CD4-positive, alpha-beta T cell (primary cell): ENCODE measurements at places on chromosomes 5 and 9. TPM values are rescaled to one million over a fixed set of nuclear protein-coding genes. Genes with fewer than 3 reads are reported as not detected.

HK3 gene
- 1.2 TPM for total RNA-seq

DNA sequence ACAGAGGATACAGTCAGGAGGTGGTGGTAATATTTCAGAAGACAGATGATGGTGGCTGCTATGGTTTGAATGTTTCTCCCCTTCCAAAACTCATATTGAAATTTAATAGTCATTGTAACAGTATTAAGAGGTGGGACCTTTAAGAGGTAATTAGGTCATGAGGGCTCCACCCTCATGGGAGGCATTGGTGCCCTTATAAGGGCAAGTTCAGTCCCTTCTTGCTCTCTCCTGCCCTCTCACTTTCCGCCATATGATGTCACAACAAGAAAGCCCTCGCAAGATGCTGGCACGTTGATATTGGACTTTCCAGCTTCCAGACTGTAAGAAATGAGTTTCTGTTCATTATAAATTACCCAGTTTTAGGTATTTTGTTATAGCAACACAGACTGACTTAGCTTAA, 274.9 kb downstream of the PDE4D start:
- no peak for DNase-seq

GRCh38 chr5:124454081-124454480, 292.4 kb downstream of the ZNF608 start:
- DNase-seq: no peak

DNA sequence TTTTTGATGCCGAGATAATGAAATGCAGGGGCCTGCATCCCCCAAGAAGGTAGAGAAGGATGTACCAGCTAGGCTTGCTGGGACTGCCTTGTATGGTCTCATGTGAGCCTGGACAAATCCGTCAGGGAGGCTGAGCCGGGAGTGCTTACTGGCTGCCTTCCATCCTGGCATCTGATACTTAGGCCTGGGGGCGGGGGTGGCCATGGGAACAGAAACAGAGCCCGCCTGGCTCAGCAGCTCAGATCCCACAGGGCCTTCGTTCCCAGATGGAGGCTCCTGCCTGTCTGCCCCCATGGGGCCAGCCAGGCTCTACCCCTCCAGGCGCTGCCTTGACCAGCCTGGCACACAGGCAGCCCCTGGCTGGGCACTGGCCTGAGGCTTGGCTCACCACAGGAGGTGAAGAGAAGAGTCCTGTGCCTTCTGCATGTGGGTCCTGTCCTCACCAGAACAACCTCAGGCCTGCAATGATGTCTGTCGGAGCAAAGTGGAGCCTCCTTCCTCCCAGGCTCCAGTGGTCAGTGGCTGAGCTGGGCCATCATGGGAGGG, 10.5 kb upstream of the SPATA31E1 start:
- DNase-seq: no peak

- no peak for DNase-seq
These were observed 588 bp upstream of the ZBED3 start for GRCh38 chr5:77087484-77088261.

UAP1L1 gene
- 6.8 TPM for total RNA-seq

DNA sequence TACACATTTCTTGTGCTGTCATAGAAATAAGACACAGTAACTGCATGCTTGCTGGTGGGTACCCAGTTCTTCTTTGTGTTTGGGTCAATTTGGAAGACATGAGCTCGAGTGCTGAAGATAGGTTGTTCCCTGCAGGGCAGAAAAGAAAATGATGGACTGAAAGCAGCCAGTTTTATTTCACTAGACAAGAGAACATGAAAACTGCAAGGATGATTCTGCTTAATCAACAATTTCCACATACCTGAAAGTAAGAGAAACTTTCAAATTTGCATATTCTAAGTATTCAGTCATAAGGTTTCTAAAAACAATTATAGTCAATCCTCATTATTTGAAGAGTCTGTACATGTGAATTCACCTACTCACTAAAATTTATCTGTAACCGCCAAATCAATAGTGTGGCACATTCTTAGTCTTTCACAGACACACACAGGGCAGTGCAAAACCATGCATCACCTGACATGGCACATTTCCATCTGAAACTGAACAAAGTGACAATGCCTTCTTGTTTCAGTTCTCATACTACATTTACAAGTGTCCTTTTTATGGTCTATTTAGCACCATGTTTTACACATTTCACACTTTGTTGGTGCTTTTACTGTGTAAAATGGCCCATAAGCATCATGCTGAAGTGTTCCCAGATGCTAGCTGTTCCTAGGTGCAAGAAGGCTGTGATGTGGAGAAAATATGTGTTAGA, 56.9 kb downstream of the HOMER1 start:
- DNase-seq: no peak

AK1 gene
- total RNA-seq: 52.6 TPM

GRCh38 chr9:112864403-112864802, 26.3 kb downstream of the SLC46A2 start:
- DNase-seq: no peak

DNA sequence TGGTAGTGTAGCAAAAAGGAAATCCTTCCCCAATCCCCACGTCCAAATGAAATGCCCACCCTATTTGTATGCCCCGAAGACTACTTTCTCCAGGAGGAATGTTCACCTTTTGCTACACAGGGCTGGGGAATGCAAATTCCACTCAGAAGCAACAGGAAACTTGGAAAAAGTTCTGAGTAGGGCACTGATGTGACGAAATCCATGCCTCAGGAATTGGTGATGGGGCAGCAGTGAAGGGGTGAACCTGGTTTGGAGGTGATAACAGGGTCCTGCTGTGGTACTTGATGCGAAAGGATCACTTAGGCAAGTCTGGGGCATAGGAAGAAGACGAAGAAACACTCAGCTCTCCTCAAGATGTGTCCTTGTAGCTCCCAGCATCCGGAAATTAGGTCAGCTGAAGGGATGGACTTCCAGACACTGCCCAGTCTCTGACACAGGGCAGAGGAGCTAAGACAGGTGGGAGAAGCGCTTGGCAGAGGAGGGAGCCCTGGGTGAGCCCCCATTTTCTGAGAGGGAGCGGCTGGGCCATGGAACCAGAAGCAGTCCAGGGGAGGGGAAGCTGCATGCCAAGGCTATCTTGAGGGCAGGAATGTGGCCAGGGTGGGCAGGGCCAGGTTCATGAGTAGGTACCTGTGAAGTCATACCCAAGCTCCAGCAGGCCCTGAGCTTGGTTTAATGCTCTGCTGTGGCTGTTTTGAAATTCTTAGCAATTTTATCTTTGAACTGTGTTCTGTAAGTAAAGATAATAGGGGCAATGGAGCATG, 22.2 kb upstream of the MVB12B start:
- DNase-seq: no peak

CCL21 gene
- total RNA-seq: not detected

PDZD2 gene
- 1.8 TPM for total RNA-seq

DDX4 gene
- not detected for total RNA-seq

- no peak for DNase-seq
These were observed 285.9 kb downstream of the KIF4B start for GRCh38 chr5:155299386-155300005.

GMCL2 gene
- not detected for total RNA-seq

- DNase-seq: no peak
These were observed 80.1 kb downstream of the EDIL3 start for GRCh38 chr5:84304599-84304998.

DNA sequence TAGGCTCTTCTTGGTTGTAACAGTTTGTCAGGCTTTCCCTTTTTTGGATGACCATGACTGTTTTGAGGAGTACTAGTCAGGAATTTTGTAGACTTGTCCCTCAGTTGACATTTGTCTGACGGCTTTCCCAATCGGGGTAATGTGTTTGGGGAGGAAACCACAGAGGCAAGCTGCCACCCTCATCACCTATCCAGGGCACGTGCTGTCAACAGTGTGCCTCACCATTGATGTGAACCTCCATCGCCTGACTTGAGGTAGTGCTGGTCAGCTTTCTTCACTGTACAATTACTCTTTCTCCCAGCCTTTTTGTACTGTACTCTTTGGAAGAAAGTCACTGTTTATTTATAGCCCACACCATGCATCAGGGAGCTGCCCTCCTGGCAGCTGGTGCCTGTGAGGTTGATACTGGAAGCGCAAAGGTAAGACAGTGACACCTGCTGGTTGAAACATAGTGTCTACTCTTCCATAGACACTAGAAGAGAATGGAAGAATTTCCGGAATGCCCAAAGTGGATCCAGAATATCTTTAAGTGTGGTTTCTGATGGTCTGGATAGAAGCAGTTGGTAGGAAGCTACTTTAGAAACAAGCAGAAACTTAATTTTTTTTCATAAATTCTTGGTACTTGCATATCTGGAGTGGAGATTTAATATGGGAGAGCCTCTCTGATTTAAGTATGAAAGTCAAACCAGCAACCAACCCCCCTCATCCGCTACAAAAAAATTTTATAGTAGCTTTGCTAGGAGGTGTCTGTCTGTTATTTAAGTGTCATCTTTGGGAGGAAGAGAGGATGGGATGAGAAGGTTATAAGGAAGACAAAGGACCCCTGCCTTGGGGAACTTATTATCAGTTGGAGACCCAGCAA, 69.3 kb downstream of the SNX30 start:
- no peak for DNase-seq

GRCh38 chr5:87776785-87777184, 364.1 kb upstream of the CCNH start:
- DNase-seq: no peak

SLC45A2 gene
- total RNA-seq: not detected
